ENCODE measurements at places on chromosomes 1 and 21.

GRCh38 chr1:209692745-209693504 lies 11.7 kb upstream of the HSD11B1 start:
- DNase-seq: peak; percentile 23

GRCh38 chr1:71154429-71154828 lies 73.6 kb upstream of the ZRANB2 start:
- no peak for DNase-seq

- no peak for DNase-seq
These were observed 52.5 kb downstream of the CDC14A start for GRCh38 chr1:100404821-100405220.

- no peak for DNase-seq
These were observed 152.8 kb upstream of the ZRANB2 start for GRCh38 chr1:71233645-71234044.

- DNase-seq: no peak
These were observed 84.4 kb downstream of the NIBAN1 start for GRCh38 chr1:184889902-184890301.

DNA sequence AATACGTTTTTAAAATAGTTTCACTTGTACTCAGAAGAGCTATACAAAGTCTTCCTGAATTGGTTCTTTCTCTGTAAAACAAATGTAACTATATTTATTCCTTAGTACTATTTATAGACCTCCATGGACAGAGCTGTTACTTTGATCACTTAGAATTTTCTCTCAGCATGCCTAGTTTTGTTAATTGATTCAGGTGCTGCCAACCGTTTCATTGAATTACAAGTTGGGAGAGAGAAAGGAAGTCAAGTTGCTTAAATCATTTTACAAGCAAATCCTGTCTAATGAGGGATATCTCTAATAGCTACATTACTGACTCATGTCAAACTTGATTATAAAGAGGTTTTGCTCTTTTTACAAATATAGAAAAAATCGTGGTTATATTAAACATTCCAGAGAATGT lies 241.0 kb downstream of the FMN2 start:
- DNase-seq: no peak

- no peak for DNase-seq
These were observed 9.8 kb downstream of the PAX7 start for GRCh38 chr1:18640228-18641004.

DNA sequence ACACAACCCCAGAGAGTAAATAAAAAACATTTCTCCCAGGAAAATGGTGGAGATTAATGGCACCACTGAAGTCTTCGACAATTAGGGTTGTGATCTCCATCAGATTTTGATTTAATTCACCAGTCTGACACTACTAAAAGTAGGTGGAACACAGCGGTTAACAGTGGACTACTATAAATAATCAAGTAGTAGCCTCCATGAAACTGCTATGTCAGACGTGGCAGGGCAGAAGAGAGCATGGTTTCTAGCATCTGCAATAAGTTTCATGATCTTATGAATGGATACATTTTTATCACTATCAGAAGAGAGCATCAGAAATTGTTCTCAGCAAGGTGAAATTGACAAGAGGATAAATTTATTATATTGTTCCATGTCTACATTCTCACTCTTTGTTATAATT lies 1706.6 kb downstream of the MRPL39 start:
- no peak for DNase-seq

DNA sequence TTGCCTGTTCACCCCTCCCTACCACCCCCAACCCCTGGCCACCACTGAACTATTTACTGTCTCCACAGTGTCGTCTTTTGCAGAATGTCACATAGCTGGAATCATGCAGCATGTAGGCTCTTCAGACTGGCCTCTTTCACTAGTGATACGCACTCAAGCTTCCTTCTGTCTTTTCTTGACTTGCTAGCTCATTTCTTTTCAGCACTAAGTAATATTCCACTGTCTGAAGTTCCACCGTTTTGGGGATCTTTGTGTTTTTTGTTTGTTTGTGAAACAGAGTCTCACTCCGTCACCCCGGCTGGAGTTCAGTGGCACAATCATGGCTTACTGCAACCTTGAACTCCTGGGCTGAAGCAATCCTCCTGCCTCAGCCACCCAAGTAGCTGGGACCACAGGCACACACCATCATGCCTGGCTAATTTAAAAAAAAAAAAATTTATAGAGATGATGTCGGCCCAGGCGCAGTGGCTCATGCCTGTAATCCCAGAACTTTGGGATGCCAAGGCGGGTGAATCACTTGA lies 43.4 kb upstream of the SLC25A33 start:
- DNase-seq: no peak

DNA sequence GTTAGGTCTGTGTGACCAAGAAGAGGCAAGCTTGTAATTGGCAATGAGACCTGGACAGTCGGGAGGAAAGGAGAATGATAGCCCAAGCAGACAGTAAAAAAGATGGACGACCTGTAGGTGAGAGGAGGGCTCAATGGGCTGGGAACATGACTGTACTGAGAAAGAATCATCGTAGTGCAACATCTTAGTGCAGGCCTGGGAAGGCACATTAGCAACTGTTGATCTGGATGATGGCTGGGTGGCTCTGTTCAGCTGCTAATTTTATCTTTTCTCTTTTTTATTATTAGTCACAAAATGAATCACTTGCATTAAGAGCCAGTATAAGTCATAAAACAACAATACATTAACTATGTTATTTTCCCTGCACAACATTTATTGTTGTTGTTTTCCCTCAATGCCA lies 32.9 kb downstream of the IFI44 start:
- DNase-seq: no peak

DNA sequence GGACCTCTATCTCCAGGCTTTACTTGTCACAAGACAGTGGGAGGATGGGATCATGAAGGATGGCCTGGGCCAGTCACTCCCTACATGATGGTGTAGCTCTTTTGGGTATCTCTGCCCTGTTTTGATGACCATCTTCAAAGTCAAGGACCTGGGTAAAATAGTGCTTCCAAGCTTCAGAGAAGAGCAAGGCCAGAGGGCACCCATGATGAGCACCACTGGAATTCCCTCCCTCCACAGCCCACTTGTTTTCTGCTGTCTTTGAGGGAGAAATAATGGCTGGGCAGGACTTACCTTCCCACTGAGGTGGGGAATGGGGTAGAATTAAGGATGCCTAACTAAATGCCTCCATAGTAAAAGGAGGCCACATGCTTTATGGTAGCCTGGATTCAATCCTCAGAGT lies 165.7 kb downstream of the DHRS3 start:
- no peak for DNase-seq

- no peak for DNase-seq
These were observed 109.0 kb downstream of the PATJ start for GRCh38 chr1:61851235-61851634.

DNA sequence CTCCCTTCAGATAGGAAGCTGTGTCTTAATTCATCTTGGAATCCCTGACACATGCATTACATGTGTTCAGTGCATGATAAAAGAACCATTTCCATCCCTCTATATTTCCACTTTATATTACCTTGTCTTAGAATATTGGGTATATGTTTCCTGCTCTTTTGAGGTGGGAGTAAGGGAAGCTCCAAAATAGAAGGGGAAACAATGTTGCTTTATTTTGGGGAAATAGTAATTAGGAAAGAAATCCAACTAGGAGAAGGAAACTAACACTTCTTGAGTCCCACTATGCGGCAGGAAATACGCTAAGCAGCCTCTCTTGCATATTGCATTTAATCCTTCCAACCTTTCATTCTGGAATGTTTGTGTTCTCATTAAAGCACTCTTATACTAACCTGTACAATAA lies 89.4 kb upstream of the VAV3 start:
- DNase-seq: no peak

DNA sequence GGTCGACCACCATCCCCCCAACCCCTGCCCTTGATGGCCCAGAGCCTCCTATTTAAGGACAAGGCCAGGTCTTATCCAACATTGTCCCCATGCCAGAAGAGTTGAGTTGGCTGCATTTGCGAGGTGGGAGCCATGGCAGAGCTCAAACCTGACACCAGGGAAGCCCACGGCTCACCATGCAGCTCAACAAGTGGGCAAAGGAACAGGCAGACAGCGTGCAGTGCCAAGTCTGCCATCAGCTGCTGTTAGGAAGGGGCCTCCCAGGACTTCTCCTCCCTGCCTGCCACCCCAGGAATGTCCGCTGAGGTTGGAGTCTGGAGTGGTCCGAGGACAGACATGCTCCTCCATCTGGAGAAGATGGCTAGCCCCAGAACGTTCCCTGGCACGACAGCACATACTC lies 19.9 kb downstream of the SLC45A3 start:
- no peak for DNase-seq

GRCh38 chr1:115107516-115108260 lies 18.4 kb upstream of the TSPAN2 start:
- DNase-seq: no peak

GRCh38 chr21:37658817-37659458 lies 257.3 kb downstream of the KCNJ6 start:
- DNase-seq: no peak
